Activated CD4-positive, alpha-beta T cell treated with anti-CD3 and anti-CD28 coated beads for 24 hours (primary cell): ENCODE measurements at places on chromosomes 3 and 15.
A peak's percentile ranks its signal among the peaks of the same experiment; 100 is the strongest.

GRCh38 chr3:106913111-106913698 is 464.0 kb upstream of the CCDC54 start:
- DNase-seq = no peak

DNA sequence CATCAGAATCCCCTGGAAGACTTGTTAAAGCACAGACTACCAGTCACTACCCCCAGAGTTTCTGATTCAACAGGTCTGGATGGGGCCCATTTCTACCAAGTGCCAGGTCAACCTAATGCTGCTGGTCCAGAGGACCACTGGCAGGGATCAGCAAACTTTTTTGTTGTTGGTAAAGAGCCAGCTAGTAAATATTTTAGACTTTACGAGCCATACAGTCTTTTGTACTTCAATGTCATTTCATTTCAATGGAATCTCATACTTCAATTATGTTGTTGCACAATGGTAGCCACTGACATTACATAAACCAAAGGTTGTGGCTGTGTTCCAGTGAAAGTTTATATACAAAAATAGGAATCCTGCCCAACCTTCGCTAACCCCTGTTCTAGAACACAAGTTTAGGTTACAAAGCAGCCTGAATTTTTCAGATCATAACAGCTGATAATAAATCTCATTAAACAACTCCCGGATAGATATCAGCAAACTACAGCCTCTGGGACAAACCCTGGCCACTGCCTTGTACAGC is 28.7 kb downstream of the ULK4 start:
- DNase-seq = no peak

DNA sequence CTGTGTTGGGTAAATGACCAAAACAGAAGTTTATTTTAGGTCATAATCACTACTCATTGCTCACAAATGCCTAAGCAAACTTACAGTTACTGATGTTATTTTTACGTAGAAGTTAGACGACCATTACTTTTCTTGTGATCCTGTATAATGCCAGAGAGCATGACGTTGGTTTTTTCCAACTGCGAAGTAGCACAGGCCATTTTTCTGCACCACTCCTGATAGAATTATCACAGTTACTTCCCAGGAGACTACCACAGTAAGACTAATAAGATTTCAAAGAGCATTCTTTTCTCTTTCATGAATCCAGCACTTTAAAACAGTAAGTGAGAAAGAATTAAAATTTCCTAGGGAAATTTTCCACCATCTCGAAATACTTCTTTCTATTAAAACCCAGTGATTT is 19.8 kb downstream of the CD200 start:
- DNase-seq = no peak

DNA sequence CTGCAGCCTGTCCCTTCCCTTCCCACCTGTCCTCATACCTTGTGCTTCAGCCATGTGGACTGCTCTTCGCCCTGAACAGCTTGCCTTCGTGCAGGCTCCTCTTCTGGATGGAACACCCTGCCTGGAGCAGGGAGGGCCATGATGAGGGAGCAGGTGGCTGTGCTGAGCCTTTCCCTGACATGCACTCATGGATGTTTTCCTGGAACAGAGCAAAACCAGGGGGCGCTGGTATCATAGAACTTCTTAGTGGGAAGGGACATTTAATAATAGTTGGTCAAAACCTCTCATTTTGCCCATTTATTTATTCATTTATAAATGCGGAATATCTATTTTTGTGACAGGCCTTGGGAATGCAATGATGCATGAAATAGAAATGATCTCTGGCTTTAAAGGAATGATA is 149.3 kb downstream of the CACNA1D start:
- no peak for DNase-seq

DNA sequence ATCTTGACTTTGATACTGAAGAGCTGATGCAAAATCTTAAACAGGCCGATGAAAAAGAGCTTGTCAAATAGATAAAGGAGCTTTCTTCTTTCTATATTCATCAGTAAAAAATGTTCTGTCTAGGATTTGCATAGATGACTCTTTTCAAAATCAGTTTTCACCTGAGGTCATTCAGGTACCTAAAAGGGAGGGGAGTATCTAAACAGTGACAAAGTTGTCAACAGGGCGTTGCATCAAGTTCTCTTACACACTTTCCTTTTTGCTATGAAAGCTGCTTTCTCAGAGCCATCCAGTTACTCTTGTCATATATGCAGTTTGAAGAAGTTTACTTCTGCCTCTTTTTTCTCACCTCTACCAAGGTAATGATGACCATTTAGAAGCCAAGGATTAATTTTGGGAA is 60.0 kb downstream of the AKAP13 start:
- no peak for DNase-seq

DNA sequence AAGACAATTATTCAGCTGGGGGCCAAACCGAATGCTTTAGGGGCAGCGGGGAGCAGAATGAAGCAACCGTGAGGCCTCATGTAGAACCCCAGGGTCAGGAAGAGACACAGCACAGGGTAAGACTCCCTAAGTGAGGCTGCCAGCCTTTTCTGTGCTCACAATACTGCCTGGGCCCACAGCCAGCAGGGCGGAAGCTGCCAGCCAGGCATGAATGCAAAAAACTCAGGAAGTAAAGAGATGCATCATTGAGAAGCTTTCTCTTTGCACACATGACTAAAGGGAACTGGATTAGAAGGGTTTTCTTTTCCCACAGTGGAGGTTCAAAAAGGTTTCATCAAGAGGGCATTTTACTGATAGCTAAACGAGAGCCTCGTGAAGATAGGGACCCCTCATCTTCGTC is 33.3 kb downstream of the CA12 start:
- DNase-seq = no peak

- peak; percentile 42 for DNase-seq
These were observed 755 bp downstream of the PDE8A start for GRCh38 chr15:84982301-84982920.

DNA sequence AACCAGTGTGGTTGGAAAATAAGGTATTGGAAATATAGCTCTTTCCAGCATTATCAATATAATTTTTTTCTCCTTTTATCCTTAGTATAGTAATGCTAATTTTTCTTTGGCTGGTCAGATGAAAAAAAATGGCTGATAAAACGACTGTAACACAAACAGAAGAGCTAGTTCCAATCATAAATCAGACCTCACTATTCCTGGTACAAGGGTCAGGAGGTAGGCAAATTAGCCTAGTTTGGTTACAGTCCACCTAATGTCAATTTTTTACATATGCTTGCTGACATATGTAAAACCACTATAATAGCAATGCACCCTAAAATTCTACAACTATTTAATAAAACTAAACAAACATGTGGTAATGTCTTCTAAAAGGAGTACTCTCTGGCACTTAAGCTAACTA is 19.9 kb upstream of the VPS39 start:
- no peak for DNase-seq

DNA sequence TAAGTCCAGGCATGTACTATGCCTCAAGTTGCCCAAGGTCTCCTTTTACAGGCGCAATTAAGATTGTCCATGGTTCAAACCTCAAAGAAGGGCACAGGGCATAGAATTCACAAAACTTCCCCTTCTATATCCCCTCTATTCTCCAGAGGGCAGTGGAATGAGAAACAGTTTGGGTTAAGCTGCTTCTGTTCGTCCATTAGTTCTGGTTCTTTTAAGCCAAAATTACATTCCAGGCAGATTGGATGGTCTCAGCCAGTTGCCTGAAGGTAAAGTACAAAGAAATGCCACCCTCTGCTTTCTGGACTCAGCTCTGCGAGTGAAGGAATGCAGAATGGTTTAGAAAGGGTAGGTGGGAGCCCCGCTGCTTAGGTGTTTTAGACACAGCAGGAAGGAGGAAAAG is 200.7 kb downstream of the GREM1 start:
- DNase-seq = no peak

- no peak for DNase-seq
These were observed 22.1 kb upstream of the SCAANT1 start for GRCh38 chr3:63934041-63934866.

DNA sequence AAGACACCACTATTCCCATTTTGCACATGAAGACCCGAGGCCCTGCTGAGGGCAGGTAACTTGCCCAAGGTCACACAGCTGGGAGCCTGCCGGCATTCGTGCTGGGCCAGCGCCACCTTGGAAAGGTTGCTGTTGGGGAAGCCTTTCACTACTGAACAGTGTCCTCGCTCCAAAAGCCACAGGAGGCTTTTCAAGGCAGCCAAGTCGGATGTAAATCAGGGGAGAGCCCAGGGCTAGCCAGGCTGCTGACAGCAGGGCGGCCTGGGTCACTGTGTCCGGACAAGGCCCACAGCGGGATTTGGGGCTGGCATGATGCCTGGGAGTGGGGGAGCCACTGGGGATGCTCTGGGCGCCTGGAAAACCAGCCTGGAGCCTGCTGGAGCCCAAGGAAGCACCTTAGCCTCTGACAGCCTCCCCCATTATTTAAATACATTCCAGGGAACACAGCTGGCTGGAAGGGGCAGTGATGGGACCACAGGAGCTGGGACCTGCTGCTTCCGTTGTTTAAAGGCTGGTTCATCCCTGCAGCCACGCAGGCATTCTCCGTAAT is 10.5 kb downstream of the SLC6A6 start:
- no peak for DNase-seq

DNA sequence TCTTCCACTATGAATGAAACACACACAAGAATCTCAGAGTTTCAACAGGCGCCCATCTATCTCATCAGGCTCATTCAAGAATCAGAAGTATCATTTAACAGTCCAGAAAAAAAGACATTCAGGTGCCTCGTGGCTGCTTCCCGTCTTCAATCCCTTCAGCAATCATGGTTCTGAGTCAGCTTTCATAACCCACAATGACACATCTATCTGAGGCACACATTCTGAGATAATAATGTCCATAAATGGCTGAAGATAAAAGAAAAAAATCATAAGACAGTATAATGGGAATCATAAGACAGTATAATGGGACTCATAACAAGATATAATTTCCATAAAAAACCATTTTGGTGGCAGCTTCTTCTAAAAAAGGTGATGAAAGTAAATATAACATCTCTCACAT is 52.4 kb downstream of the TNIK start:
- no peak for DNase-seq

DNA sequence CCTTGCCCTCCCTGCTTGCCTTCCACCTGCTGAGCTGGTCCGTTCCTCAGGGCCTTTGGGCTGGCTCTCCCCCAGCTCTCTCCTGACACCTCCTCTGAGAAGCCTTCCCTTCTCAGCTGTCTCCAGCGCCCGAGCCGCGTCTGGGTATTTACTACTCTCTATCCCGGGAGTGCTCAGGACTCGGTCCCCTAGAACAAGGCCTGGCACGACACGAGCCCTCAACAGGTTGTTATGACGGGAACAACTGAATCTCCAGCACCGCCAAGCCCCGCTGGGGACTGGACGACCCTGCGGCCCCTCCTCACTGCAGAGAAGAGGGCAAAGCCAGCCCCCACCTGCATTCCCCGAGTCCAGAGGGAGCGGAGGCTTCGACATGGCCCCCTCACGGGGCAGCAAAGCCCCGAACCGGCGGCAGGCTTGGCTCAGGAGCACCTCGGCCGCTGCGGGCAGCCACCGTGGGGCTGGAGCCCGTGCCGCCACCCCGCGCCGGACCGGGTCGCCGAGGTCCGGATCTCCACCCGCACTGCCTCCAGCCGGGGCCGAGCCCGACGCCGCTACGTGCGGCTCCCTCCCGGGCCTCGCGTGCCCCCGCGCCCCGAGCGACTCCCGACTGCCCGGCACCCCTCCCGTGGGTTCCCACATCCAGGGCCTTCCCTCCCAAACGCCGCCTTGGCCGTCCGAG is 792 bp downstream of the TPRA1 start:
- no peak for DNase-seq

DNA sequence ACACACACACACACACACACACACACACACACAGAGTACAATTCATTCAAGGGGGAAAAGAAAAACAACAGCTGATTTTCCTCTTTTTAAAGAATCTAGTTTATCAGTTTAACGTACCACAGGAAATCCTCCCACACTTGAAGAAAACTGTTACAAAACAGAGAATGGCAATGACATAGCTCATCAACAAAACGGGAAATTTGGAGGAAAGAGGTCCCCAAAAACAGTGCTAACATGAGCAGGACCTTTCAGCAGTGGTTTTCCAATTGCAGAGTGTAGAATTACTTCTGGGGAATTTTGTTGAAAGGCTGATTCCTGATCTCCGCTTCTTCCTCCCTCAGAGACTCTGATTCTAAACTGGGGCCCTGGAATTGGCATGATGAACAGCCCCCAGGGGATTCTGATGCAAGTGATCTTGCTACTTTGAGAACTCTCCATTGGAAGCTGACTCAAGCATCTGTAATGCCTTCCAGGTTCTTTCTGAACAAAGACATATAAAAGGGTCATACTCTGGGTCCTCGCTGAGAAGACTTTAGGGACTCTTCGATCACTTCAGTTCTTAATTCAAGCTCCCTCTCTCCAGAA is 442.6 kb upstream of the PROK2 start:
- DNase-seq = no peak

- DNase-seq = no peak
These were observed 114.9 kb downstream of the SLC25A26 start for GRCh38 chr3:66335671-66336070.

DNA sequence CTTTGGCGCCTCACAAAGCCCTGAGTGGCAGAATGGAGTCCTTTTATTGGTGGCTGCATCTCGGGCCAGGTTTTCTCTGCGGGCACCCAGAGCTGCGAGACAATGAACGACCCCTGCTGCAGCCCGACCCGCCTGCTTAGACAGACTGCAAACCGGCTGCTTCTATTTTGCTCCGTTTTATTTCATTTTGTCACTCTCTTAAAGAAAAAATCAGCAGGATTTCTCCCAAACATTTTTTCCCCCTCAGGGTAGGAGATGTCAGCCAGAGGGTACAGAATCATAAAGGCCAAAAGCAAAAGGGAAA is 64.8 kb downstream of the OXNAD1 start:
- no peak for DNase-seq

GRCh38 chr3:171585039-171585438 is 124.8 kb upstream of the TNIK start:
- DNase-seq = no peak

DNA sequence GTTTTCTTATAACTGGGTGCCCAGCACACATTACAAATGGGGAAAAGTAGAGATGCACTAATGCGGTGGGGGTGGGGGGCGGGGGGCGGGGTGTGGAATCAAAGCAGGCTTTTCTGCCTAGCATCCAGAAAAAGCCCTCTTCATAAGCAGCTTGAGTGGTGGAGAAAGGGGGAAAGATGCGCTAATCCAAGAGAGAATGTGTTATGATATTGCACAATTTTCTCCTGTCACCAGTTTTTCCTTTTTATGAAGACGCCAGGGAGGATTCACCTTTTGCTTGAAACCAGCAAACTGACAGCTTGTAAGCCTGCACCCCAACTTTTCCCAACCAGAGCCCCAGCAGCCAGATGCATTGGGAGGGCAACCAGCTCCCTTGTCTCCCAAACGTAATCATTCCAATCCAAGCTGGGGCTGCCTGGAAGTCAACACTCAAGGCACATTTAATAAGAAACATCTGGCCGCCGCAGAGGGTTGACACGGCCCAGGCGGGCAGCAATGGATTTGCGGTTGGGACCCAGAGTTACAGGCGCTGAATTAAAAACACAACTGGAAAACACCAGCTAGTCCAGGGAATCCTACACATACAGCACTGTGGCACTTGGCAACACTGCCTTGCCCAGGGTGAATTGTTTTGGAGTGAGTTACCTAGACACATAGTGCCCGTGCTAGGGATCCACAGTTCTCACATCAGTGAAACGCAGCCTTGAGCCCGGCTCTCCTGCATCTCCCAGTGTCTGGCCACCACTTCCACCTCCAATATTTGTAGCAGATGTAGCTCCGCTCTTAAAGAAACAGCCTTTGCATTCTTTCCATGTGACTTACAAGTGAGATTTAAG is 218.5 kb upstream of the PRICKLE2 start:
- no peak for DNase-seq

GRCh38 chr15:42151736-42152135 is 4.7 kb downstream of the PLA2G4F start:
- no peak for DNase-seq
